ENCODE measurements at places on chromosomes 7 and 10.

GRCh38 chr7:129213828-129214227 lies 11.0 kb upstream of the AHCYL2 start:
- DNase-seq: peak; percentile 49

DNA sequence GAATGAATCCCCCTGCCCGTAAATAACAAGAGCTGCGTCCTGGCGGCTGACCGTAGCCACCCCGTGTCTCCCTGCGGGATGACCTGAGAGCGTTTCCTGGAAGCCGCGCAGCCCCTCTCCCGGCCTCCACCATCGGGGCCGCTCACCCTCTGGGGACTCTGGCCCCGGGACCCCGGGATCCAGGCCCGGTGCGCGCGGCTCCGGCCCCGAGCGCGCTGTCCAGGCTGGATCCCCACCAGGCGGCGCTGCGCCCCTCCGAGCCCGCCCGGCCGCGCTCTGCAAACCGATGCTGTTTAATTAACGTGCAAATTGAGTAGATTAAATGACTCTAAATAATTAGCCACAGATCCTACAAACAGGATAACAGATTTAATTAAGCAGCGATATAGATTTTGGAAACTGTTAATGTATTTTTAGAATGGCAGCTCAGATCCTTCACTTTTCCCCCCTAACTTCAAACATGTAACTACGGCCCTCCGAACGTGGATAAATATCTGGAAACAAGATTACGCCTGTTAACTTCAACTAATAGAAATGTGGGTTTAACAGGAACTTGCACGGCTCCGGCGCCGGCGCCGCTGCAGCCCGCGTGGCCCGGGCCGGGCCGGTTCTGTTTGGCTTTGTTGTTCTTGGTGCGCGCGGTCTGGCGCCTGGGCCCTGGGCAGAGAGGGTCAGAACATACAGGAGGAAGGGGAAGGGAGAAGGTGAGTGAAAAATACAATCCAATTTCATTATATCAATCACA lies 7.1 kb upstream of the UNCX start:
- DNase-seq: no peak

- DNase-seq: no peak
Measured at GRCh38 chr10:3801558-3802192, 16.7 kb upstream of the KLF6 start.

DNA sequence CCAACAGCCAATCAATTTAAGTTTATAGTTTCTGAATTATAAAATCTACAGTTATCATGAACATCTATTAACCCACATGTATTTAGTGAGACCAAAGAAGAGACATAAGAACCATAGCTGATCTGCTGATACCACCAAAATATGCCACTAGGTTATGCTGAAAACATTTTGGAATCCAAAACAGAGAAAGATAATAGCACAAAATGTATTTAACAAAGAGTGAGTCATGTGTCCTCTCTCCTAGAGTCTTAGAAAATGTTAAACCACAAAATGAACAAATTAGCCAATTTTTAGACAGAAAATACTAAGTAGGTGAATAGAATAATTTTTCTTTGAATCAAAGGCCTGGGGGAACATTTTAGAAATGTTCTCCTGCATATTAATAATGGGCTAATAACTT lies 527.5 kb downstream of the GPAM start:
- DNase-seq: no peak

GRCh38 chr10:43160046-43160920 lies 22.0 kb downstream of the CSGALNACT2 start:
- no peak for DNase-seq

DNA sequence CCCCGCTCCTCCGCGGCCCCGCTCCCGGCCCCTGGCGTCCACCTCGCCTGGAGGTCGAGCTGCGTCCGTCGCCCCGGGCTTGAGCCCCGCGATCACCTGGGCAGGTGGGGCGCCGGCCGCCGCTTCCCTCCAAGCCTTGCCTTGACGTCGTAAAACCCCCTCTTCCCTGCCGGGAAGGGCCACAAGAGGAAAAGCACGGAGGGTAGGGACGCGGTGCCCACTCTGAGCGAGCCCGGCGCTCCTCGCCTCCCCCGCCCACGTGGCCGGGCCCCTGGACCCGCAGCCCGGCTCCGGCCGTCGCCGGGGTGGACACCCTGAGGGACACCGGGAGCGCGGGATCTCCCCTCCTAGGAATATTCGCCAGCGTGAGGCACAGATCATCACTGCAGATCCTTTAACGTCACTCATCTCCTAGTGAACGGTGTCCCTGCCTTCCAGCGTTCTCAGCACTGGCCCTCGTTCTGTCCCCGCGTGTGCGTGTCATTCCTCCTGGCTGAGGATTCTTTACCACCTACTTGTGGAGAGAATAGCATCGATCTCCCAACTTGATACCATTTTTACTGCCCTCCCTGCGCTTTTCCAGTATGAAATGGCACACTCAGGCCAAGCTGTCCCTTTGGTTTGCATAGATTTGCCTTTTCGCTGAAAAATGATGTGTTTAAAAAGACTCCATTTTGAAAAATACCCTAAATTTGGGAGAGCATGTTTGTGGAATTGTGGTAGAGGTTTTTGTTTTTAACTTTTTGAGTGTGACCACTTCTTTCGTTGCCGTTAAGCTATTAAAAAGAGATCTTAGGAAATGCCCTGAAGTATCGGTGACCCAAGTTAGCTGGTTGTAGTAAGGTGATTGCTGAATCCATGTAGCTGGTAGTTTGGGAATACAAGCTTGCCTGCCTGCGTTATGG lies 649 bp downstream of the ACTR3B start:
- DNase-seq: peak; percentile 58

DNA sequence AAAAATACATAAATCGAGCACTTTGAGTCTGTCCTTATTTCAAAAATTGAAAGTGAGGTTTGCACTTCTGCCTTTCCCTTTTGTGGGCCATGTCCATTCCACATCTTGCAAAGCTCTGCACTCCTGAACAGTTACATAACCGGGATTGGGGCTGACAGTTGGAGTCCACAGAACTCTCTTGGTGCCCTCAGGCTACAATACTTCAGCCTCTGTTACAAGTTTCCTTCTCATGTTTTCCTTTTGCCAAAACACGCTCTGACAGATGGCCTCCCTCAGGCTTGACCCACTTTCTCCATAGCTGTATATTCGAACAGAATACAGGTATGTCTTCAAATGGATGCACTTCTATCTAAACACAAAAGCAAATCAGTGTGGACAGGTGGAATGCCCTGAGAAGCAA lies 335.9 kb downstream of the WDR37 start:
- no peak for DNase-seq

DNA sequence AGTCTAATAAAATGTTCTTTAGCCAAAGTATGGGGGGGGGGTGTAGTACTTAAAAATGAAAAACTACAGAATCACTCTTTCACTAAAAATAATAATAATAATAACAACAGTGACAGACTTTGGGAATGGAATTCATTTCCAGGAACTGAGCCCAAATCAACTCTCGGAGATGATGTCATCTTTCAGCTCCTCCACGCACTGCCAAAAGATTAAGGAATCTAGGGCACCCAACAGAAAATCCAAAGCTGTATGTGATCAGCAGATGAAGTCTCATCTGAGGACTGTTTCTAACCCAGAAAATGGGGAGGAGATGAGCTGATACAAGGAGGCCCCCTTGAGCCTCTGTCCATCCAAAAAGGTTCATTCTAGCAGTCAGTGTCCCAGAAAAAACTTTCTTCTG lies 54.5 kb downstream of the GRB10 start:
- DNase-seq: no peak

DNA sequence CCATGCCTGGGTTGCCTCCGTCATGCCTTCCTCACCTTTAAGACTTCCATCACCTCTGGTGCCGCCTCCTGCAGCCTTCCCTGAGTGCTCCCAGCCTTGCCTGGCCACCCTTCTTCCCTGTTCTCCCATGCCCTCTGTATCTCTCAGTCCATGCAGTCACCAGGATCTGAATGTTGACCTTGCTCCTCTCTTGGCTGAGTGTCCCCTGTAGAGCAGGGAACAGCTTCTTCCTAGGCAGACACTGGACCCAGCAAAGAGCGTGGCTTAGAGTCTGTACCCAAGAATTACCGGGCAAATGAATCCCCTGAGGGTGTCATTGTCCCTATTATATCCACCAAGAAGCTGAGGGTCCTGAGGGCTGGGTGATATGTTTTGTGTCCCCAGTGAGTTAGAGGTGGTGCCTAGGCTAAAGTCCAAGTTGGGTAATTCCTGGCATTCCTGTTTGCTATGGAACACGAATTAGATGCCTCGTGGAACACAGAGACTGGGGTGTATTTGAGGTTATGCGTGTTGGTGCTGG lies 505.6 kb downstream of the RPS24 start:
- DNase-seq: no peak

GRCh38 chr7:81211934-81212320 lies 293.1 kb upstream of the SEMA3C start:
- no peak for DNase-seq

DNA sequence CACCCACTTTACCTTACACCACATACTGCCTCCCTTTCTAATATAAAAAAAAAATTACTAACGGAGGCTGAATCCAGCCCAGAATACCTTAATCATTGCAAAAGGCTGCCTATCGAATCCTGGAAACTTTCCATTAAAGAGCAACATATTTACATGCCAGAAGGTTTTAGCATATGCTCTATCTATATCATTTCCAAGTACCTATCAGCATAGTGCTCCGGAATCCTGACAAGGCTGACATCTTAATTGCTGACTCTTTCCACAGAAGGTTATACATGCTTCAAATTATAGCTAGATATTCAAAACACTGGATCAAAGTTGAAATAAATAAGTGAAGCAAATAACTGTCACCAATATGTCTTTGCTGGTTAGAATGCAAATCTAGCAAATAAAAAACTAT lies 170.9 kb upstream of the CDK1 start:
- DNase-seq: no peak

GRCh38 chr7:74372511-74373111 lies 81.1 kb upstream of the GTF2IRD1 start:
- no peak for DNase-seq

GRCh38 chr7:114148779-114149178 lies 230.0 kb upstream of the PPP1R3A start:
- no peak for DNase-seq

DNA sequence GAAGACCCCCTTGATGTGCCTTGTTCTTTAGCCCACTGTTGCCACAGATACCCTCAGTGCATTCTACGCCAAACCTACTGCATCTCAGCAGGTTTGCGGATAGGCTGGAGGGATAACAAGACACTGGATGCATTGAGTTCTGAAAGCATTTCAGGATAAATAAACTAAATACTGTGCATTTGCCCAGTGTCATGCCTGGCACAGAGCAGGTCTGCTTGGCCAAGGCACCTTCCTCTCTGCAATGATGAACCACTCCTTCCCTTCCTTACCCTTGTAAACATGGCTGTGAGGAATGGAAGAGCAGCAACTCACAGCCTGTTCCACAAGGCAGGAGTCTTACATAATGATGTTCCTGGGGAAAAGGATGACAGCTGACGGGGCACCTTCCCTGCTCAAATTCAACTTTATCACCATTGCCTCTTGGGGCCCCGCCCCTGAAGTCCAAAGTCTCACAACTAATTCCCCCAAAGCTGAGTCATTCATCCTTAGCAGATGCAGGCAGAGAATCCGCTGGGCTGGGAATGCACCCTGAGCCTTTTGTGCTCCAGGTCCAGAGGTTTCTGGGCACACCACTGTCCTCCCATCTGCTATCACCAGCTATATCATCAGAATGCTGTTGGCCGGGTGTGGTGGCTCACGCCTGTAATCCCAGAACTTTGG lies 11.6 kb downstream of the DDX56 start:
- DNase-seq: peak; percentile 73

DNA sequence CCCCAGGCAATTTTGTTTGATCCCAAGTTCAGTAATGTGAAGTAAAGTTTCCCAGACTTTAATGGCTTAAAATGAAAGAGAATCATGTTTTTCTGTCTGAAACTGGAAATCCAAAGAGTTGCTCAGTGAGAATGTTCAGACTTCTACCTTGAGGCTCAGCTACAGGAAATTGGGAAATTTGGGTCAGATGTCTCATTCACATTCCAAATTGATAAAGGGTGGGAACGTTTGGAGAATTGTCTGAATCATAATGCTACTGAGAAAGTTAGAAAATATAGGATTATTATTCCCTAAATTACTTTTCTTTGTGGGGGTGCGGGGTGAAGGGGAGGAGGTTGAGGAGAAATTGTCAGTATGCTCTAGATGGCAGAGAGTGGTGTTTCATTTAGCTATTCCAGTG lies 773.9 kb downstream of the LRMDA start:
- DNase-seq: no peak

- no peak for DNase-seq
Measured at GRCh38 chr10:67917169-67917568, 32.7 kb downstream of the SIRT1 start.

GRCh38 chr10:79266543-79267312 lies 80.5 kb upstream of the PPIF start:
- DNase-seq: no peak

DNA sequence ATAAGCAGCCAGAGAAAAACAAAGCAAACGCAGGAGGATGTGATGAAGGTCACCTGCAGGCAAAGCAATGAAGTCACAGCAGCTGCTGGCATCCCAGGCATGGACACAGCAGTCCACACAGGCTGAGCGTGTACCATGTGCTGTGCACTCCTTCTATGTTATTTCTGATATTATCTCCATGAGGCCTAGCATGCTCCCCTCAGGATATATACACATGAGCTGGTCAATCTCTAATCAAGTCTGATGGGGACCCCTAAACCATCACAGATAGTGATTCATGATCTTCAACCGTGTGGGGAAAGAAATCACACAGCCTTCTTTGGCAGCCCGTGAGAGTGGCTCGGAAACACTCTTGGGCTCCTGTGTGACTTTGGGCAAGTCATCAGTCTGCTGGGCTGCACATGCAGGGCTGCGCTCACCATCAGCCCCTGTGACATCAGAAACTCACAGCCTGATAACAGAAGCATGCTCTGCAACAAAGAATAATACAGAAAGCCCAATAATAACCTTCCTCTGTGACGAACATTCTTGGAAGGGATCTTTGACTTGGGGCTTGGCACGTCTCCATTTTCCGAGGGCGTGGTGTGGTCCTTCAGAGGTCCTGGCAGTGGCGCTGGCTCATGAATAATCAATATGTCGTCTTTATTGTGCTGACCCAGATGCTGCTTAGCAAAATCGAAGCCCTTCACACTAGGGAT lies 83.0 kb upstream of the ATP6V0A4 start:
- DNase-seq: no peak

DNA sequence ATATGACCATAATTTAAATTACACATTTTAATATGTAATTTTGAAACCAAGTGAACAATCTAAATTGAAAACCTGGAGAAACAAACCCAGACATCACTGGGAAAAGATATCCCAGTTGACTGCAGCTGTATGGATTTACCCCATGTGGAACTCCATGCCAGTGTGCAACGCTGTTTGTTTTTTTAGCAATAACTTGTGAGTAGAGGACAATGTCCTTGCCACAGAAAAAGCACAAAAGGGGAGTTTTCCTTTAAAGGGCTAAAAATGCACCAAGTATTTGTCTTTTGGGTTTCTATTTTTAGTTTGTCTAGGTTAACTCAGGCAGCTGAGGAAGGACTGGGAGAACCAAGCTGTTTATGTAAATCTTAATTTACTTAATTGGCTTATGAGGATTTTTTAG lies 15.1 kb upstream of the COL17A1 start:
- peak; percentile 59 for DNase-seq

GRCh38 chr10:29099415-29099814 lies 189.5 kb upstream of the LYZL1 start:
- no peak for DNase-seq
